NCI-H1417 treated with DMSO at 0.1 percent for 48 hours (cell line): ENCODE measurements at places on chromosomes 3 and 15.

DNA sequence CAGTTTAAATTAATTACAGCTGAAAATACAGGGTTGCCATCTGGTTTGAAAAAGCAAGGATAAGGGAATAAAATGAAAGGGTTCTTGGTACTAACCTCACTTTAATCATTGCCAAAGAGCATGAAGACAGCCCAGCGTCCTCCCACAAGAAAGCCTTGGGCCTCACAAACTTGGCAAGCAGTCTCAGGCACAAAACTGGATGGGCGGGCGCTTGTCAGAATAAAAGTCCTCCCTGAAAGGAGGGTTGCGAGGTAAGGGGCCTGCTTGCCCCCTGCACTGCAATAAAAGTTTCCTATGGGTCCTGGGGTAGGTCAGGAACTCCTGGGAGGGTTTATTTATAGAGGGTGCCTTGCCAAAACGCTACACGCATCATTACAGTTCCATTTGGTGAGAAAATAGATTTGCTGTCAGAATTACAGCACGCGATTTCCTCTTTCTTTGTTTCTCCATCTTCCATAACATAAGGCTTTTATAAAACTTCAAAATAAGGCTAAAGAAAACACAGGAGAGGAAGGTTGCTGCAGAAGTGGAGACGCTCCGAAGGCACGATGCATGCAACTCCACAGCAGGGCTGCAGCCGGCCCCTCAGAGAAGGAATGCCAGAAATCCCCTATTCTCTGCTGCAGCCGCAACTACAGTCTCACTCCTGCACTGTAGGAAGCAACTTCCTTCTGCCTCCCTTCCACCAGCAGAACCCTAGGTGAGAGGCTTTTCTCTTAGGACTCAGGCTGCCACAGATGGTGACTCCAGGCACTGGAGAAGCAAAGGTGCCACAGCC is 61.3 kb downstream of the VGLL4 start:
- no peak for DNase-seq

DNA sequence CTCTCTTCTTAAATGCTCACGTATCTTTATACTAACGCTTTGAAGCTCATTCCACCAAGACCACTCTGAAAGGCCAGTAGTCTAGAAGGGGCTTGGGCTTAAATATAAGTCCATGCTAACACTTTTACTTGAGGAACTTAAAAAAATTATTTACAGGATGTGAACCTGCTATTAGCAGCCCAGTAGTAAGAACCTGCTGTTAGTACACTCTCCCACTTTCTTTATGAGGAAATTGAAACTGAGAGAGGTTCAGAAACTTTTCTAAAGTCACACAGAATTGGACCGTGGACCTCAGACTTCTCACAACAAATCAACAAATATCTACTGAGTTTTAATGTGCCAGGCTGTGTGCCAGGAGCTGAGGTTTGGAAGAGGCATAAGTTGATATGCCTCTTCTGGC is 53.4 kb downstream of the SYNPR start:
- DNase-seq, result no peak

GRCh38 chr3:168796339-168796738 is 700.6 kb upstream of the GOLIM4 start:
- DNase-seq, result no peak

DNA sequence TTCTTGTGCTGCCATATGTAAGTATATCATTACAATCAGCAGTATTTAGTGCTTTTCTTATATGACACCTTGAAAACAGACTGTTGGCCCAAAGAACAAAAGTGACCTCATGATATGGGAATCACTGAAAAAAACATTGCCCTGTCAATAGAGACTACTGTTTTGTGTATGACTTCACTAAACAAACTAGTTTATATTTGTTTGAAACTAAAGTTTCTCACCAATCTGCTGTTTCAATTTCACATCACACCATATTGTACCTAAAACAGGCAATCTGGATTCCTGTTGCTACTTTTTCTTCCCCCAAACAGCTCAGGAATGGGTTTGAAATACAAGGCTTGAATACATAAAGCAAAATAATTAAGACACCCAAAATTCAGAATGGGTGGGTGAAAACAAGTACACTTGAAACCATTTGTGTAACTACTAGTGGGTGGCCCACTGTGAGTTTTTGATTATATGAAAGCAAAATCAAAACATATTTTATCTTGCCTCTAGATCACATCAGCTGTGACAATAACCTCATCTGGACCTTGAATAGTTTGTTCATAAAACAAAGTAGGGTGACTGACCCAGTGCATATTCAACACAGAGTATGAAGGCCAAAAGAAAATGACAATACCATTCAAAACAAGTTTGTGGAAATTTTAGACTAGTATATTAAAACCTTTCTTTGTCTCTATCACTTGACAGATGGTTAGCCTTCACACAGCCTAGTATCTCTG is 5.9 kb downstream of the ZBTB20 start:
- no peak for DNase-seq

GRCh38 chr3:113241292-113242095 is 30.1 kb downstream of the BOC start:
- no peak for DNase-seq

GRCh38 chr15:99403597-99403996 is 152.3 kb downstream of the LRRC28 start:
- no peak for DNase-seq

DNA sequence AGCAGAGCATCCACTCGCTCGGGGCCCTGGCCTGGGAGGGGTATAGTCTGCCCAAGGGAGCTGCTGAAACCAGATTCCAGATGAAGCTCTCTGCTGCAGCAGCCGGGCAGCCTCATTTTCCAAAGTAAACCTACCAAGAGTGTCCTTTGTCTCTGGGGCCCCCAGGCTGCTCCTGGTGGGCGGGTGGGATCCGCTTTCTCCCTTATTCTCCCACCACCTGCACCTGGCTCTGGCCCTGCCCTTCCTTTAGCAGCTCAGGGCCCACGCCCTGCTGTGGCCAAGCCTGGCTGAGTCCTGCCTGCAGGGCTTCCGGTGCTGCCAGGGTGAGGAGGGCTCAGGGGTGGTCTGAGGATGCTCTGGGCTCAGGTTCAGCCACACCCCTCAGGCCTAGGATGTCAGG is 13.0 kb downstream of the SCN5A start:
- DNase-seq, result no peak

DNA sequence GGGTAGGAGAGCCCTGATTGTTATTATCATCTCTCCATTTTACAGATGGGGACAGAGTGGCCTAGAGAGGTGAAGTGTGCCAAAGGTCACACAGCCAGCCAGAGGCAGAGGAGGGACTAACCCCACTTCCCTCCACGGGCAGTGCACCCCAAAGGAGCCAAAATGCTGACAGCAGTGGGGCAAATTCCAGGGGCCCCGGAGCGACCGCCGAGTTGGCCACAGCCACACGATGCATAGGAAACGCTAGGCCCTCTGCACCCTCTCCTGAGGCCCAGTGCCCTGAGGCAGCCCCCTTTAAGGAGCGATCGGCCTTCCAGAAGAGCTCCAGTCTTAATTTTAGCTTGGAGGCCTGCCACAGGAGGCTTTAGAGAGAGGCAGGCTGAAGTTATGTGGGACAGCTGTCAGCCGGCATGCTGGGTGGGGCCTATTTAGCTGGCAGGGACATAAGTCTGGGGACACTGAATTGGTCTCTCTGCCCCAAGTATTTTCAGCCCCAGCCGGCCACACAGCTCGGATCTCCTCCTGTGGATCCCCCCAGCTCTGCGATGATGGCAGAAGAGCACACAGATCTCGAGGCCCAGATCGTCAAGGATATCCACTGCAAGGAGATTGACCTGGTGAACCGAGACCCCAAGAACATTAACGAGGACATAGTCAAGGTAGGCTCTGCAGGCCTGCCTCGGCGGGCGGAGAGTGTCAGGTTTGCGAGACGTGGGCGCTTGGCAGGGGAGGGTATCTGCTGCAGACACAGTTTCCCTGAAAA is at the start of gene CAV3:
TSS of gene CAV3 (plus strand) at position 471 of the 763 bp plus-strand sequence. CDS start at position 546, 75 bp downstream.
- DNase-seq, result no peak

DNA sequence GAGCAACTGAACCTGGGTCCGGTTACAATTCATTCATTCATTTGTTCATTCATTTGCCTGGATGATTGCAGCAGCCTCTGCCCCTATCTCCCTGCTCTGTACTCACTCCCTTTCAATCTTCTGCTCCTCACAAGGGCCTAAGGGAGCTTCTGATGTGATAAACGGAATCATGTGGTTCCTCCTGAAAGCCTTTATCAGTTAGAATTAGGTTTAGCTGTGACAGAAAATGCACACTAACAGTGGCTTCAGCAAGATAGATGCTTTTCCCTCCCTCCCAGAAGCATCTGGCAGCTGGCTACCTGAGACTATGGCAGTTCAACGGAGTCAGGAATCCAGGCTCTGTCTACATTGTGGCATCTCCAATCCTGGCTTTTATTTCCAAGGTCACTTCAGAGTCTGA is 196.0 kb downstream of the ADAMTS9 start:
- DNase-seq, result no peak

DNA sequence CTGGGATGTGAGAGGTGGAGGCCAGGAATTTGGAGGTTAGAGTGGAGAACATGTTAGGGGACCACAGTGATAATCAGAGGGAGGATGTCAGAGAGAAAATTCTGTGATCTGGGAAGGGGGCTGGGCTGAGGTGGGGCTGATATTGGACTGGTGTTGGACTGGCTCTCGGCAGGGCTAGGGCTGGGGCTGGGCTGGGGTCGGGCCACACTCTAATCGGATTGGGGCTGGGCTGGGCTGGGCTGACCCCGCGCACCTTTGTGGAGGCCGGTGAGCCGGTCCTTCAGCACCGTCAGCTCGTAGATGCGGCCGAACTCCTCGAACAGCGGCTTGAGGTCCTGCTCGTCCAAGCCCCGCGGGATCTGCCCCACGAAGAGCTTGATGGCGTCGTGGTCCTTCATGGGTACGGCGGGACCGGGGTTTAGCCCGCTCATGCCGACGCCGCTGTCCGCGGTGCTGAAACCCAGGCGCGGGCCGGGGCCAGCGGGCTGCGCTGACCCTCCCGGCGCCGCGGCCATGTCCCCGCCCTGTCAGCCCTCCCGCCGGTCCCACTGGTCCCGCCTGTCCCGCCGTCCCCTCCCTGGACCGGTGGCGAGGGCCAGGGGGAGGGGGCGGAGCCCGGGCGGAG is 485 bp downstream of the CELF6 start:
- DNase-seq, result no peak

DNA sequence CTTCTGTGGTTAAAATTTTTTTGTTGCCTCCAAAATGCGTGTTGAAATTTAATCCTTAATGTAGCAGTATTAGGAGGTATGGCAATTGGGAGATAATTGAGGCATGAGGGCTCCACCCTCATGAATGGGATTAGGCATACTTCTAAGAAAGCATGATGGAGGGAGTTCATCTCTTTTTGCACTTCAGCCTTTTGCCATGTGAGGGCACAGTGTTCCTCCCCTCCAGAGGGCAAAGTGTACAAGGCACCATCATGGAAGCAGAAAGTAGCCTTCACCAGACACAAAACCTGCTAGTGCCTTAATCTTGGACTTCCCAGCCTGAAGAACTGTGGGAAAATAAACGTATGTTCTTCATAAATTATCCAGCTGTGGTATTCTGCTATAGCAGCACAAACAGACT is 429.5 kb downstream of the ZIC1 start:
- DNase-seq, result no peak

GRCh38 chr3:113625834-113626233 is 70.6 kb downstream of the USF3 start:
- no peak for DNase-seq

- DNase-seq, result no peak
Observed at GRCh38 chr3:13397316-13397715, 22.8 kb downstream of the NUP210 start.

DNA sequence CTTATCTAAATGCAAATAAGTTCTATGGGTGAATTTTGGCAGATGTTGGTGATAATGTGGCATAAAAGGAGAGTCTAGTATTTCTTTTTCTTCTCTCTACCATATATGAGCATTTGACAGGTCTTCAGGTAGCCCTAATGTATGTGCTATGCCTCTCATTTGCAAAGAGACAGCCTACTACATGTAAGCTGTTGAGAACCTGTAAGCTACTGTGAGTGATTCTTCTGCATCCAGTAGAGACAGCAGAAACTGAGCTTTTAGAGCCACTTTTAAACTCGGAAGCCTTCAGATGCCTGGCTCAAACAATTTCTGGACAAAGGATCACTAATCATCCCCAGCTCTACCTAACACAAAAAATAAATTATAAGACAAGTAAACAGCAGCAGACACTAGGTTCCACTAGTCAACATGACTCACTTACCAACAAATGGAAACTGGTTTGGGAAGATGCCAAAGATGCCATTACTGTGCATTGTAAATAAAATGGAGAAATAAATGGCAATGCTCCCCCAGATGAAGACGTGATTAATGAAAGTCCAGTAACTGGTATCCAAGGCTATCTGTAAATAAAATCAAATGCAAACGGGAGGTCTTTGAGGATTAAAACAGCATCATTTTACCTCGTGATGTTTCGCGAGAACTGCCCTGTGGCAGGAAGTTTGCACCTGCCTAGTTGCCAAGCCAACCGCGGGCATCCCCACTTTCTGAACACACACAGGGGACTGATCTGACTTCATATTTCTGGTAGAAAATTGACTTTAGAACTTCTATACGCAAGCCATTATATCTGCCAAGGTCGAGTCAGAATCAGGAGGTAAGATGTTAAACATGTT is 245.3 kb downstream of the DTWD1 start:
- DNase-seq, result no peak
